ENCODE measurements at places on chromosomes 2 and 18.

GRCh38 chr2:177024765-177025164 is 187.8 kb upstream of the HNRNPA3 start:
- H3K4me3 ChIP-seq = no peak overlapping the region
- no peaks in the 10 kb centered on the region for H3K36me3 ChIP-seq
- no peak for DNase-seq
- H3K27ac ChIP-seq = no peak overlapping the region

GRCh38 chr2:191295088-191295487 is 49.9 kb downstream of the MYO1B start:
- H3K4me3 ChIP-seq = no peak overlapping the region
- H3K27ac ChIP-seq = no peak overlapping the region
- DNase-seq = no peak
- peaks cover 88% of the 10 kb centered on the region for H3K36me3 ChIP-seq

GRCh38 chr2:39484206-39484605 is 47.1 kb upstream of the MAP4K3 start:
- H3K27me3 ChIP-seq = no peaks in the 10 kb centered on the region
- no peak overlapping the region for H3K4me3 ChIP-seq
- H3K4me1 ChIP-seq = peaks cover 6% of the 10 kb centered on the region

- peaks cover 14% of the 10 kb centered on the region for H3K27me3 ChIP-seq
- no peak for DNase-seq
- H3K4me1 ChIP-seq = no peaks in the 10 kb centered on the region
- H3K4me3 ChIP-seq = no peak overlapping the region
- no peak overlapping the region for H3K27ac ChIP-seq
Measured at GRCh38 chr2:98634406-98635092, 26.2 kb downstream of the UNC50 start.

DNA sequence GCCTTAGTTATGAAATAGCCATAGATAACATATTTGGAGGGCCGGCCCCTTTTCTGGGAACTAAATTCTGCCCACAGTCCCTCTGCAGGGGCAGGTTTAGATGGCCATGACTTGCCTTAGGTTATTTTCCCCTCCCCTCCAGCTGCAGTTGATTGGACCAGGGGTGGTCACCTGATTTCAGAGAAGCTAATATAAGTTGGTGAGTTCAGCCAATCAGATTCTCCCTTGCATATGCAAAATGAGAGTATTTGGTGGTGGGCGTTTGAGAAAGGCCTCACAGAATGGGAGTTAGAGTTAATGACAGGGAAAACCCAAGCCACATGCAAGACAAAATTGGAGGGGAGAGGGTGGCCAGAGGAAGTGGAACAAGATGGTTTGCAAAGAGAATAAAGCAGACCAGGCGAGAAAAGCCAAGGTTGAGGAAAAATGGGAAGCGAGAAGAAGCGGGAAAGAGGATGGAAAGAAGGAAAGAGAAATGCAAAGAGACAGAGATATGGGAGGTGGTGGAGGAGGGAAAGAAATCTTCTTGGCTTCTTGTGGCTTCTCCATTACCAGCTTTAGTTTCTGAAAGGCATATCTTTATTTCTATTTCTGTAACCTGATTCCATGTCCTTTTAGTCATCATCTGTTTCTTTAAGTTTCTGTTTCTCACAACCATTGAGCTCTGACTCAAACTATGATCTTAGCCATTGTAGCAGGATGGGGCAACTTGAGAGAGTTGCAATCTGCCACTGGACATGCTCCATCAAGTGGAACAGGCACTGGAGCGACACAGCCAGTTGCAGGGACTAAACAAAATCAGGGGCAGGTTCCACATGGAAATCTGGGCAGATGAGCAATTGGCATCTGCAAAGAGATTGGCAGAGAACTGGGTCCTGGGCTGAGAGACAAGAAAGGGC is 108.1 kb upstream of the SIX3 start:
- no peaks in the 10 kb centered on the region for H3K4me1 ChIP-seq
- DNase-seq = no peak
- peaks cover 32% of the 10 kb centered on the region for H3K27me3 ChIP-seq
- no peaks in the 10 kb centered on the region for H3K36me3 ChIP-seq

DNA sequence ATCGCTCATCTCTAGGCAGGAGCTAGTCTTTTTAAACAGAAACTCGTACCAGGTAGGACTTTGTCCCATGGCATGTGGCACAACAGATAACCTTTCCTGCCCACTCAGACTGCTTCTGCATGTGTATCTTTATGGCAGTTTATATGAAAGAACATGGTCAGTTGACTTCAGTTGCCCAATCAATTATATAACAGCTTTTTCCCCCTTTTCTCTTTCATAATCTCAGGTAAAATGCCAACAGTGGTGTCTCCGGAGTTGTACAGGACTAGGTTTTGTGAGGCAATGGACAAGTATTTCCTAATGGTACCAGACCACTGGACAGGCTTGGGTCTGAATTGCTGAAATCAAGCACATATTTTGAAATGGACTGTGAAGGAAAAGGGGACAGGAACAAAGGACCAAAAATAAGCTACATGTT is 51.6 kb upstream of the PTH2R start:
- H3K4me1 ChIP-seq = peaks cover 2% of the 10 kb centered on the region
- no peak for DNase-seq
- H3K27ac ChIP-seq = no peak overlapping the region
- H3K36me3 ChIP-seq = peaks cover 61% of the 10 kb centered on the region

- no peak for DNase-seq
- H3K4me1 ChIP-seq = no peaks in the 10 kb centered on the region
- H3K27ac ChIP-seq = no peak overlapping the region
- H3K4me3 ChIP-seq = no peak overlapping the region
- no peaks in the 10 kb centered on the region for H3K36me3 ChIP-seq
- H3K27me3 ChIP-seq = no peaks in the 10 kb centered on the region
Measured at GRCh38 chr2:169759987-169760386, 26.4 kb downstream of the KLHL23 start.

GRCh38 chr2:238884122-238884811 is 36.4 kb downstream of the TWIST2 start:
- H3K27me3 ChIP-seq = peaks cover 58% of the 10 kb centered on the region
- H3K4me3 ChIP-seq = peak overlapping the region; percentile 16

GRCh38 chr2:170680172-170680941 is 34.8 kb upstream of the SP5 start:
- H3K4me3 ChIP-seq = no peak overlapping the region
- no peak for DNase-seq
- no peaks in the 10 kb centered on the region for H3K4me1 ChIP-seq
- no peaks in the 10 kb centered on the region for H3K36me3 ChIP-seq
- H3K27me3 ChIP-seq = no peaks in the 10 kb centered on the region

DNA sequence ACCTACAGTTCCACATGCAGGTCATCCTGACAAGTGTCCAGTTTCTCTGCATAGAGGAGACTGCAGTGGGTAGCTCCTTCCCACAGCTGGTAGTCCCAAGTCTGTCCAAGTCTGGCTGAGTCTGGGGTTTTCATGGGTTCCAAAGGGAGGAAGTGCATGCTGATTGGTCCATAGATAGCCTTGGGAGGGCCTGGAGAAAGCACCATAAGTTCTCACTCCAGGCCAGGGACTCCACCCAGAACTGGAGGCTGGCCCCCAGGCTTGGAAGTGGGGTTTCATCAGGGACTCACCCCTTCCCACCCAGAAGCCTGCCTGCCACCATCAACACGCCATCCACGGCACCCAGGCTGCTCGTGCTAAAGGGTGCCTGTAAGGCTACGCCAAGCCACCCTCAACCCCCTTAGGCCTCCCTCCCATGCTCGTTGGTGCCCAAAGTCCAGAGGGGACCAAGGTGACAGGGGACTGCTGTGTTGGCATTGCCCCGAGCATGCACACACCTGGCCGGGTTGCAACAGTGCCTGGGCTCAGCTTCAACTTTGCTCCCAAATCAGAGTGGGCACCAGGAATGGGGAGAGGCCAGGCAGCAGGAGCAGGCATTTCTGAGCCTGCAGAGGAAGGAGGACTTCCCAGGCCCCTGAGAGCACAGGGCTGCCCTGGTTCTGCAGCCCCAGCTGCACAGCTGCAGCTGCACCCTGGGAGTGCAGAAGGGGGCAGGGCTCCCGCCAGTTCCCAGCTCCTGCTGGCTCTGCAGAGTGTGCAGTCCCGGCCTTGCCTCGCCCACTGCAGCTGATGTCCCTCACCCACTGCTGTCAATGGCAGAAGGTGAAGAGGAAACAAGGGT is 116.5 kb upstream of the MAP2 start:
- peaks cover 1% of the 10 kb centered on the region for H3K4me1 ChIP-seq
- no peak overlapping the region for H3K4me3 ChIP-seq
- no peak for DNase-seq
- H3K27me3 ChIP-seq = no peaks in the 10 kb centered on the region
- no peaks in the 10 kb centered on the region for H3K36me3 ChIP-seq

- H3K27me3 ChIP-seq = no peaks in the 10 kb centered on the region
- H3K4me1 ChIP-seq = no peaks in the 10 kb centered on the region
- no peak overlapping the region for H3K27ac ChIP-seq
- no peak for DNase-seq
- no peak overlapping the region for H3K4me3 ChIP-seq
- no peaks in the 10 kb centered on the region for H3K36me3 ChIP-seq
Measured at GRCh38 chr18:68219274-68219673, 495.6 kb downstream of the TMX3 start.

GRCh38 chr2:54114936-54115283 is 505 bp upstream of the ACYP2 start:
- no peak for DNase-seq
- peak overlapping the region; percentile 87 for H3K4me3 ChIP-seq
- peak overlapping the region; percentile 20 for H3K27ac ChIP-seq
- no peaks in the 10 kb centered on the region for H3K27me3 ChIP-seq
- peaks cover 1% of the 10 kb centered on the region for H3K4me1 ChIP-seq

GRCh38 chr2:224940618-224941017 is 101.7 kb downstream of the DOCK10 start:
- peaks cover 6% of the 10 kb centered on the region for H3K4me1 ChIP-seq
- H3K27ac ChIP-seq = no peak overlapping the region
- no peaks in the 10 kb centered on the region for H3K27me3 ChIP-seq

DNA sequence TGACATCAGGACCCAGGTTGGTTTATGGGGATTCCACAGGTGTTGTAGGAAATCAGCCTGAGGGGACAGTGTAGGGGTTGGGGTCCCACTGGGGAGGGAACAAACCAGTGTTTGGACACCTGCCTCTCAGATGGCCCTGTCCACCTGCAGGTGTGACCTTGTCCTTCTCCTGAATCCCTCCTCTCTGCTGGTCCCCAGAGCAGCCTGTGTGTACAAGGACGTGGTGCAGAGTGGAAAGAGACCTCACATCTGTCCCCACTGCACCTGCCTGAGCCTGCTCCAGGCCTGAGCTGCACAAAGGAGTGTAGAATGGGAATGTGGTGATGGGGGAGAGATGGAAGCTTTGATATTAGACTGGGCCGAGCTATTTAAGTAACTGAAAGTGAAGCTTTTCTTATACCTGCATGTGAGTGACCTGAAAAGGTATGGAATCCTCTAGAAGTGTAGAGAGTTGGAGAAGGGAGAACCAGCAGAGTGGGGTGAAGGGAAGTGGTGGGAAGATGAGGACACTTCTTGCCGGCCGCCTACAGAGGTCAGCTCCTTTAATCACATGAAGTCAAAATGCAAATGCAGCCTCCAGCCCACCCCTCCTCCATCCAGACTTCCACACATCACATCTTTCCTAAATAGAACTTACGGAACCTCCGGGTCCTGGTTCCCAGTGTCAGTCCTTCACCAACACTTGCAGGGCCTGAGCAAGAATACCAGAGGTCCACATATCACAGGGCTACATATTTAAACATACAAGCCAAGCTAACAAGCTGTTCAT is 89.3 kb upstream of the SMAD2 start:
- no peak overlapping the region for H3K27ac ChIP-seq
- H3K4me1 ChIP-seq = peaks cover 11% of the 10 kb centered on the region
- H3K27me3 ChIP-seq = peaks cover 28% of the 10 kb centered on the region
- no peak overlapping the region for H3K4me3 ChIP-seq
- no peak for DNase-seq

DNA sequence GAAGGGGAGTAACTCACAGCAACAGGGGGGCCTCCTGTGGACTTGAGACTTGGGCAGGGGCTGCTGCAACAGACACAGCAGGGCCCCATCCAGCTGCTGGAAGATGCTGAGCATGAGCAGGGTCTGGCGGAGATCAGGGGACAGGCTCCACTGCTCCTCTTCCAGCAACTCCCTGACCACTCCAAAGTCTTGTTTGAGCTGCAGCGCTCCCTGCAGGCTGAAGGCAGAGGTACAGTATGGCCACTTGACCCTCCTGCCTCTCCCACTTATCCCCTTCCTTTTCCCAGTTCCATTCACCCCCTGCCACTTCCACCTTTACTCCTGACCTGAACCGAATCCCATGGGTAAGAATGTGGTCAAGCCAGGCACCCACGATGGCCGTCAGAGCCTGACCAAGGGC is 2.4 kb upstream of the MRPL53 start:
- peaks cover 43% of the 10 kb centered on the region for H3K36me3 ChIP-seq
- DNase-seq = no peak
- H3K27ac ChIP-seq = no peak overlapping the region
- H3K27me3 ChIP-seq = no peaks in the 10 kb centered on the region

DNA sequence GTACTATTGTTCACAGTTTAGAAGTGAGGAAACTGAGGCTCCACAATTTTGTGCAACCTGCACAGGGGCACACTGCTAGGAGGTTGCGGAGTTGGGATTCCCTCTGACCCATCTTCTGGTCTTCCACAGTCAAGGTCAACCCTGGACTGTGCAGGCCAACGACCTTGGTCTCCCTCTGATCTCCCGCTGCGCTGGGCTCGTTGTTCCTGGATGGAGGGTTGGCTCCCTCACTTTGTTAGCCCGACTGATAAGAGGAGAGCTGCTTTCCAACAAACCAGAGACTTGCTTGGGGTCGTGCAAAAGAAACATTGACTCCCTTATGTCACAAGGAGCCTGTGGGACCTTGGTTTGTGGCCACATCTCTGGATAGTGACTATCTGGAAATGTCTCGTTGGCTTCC is 187.6 kb downstream of the MYCN start:
- H3K27ac ChIP-seq = no peak overlapping the region
- H3K4me1 ChIP-seq = no peaks in the 10 kb centered on the region
- no peak overlapping the region for H3K4me3 ChIP-seq
- no peak for DNase-seq

GRCh38 chr2:137801228-137801627 is 163.0 kb upstream of the HNMT start:
- H3K36me3 ChIP-seq = no peaks in the 10 kb centered on the region
- DNase-seq = no peak

DNA sequence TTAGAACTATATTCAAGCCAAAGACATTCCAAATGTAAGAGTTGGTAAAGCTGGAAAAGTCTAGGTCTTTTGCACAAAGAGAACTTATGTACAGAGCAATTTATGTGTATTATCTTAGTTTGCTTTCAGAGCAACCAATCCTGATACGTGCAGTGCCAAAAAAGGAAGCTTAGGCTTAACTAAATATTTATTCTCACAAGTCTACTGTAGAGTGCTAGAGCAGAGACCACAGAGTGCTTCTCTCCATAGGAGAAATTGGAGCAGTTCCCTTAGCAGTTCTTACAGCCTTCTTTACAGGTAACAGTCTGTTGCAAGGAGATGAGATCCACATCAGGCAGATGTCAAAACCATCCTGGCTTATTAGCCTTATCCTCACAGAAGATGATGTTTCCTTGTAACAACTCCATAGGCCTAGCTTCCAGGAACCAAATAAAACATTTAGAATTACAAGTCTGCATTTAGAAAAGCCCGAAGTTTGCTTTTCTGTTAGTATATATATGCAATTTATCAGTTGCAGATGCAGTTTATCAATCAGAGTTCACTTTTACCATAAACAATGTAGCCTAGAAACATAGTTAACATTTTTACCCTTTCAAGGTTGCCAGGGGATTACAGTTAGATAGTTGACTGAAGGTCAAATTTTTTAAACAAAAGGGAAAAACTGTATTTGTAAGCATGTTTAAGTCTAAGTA is 250.6 kb upstream of the KCNJ3 start:
- no peak overlapping the region for H3K4me3 ChIP-seq
- H3K4me1 ChIP-seq = no peaks in the 10 kb centered on the region
- H3K36me3 ChIP-seq = no peaks in the 10 kb centered on the region
